Activated gamma-delta T cell (primary cell): ENCODE measurements at places on chromosomes 2 and 18.

- no peak for DNase-seq
These were observed 132.2 kb upstream of the SMAD7 start for GRCh38 chr18:49082714-49083688.

- no peak for DNase-seq
These were observed 99.3 kb downstream of the COPS8 start for GRCh38 chr2:237184919-237185552.

- DNase-seq, result no peak
These were observed 36.2 kb upstream of the MAT2A start for GRCh38 chr2:85502720-85503119.

GRCh38 chr2:170360546-170361089, 182.7 kb downstream of the MYO3B start:
- DNase-seq, result no peak
